CD8-positive, alpha-beta memory T cell (primary cell): ENCODE measurements at places on chromosomes 1 and 21.

DNA sequence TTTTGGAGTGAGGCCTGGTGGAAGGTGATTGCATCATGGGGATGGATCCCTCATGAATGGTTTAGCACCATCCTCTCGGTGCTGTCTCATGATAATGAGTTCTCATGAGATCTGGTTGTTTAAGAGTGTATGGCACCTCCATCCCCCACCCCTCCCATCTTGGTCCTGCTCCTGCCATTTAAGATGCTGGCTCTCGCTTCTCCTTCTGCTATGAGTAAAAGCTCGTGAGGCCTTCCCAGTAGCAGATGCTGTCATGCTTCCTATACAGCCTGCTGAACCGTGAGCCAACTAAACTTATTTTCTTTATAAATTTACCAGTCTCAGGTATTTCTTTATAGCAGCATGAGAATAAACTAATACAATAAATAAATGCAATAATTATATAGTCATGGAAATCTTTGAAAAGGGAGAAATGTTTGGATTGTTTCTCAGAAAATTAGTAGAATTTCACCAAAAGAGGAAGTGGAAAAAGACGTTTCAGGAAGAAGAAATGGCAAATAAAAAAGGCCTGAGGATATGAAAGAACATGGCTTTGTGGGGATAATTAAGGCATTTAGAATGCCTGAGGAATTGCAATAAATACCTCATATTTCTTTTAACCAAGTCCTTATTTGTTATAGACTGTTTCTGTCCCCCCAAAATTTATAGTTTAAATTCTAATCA is 451.2 kb upstream of the ADGRL4 start:
- H3K27me3 ChIP-seq: no peaks in the 10 kb centered on the region
- no peaks in the 10 kb centered on the region for H3K36me3 ChIP-seq
- no peaks in the 10 kb centered on the region for H3K4me1 ChIP-seq
- H3K27ac ChIP-seq: no peak overlapping the region

GRCh38 chr1:204289280-204289679 is 70.4 kb downstream of the PLEKHA6 start:
- H3K4me1 ChIP-seq: peaks cover 19% of the 10 kb centered on the region
- H3K4me3 ChIP-seq: no peak overlapping the region
- no peak for DNase-seq
- H3K27ac ChIP-seq: no peak overlapping the region

GRCh38 chr1:94949681-94950661 is 23.1 kb upstream of the CNN3 start:
- no peak for DNase-seq
- no peak overlapping the region for H3K4me3 ChIP-seq
- H3K4me1 ChIP-seq: no peaks in the 10 kb centered on the region
- no peaks in the 10 kb centered on the region for H3K27me3 ChIP-seq
- H3K27ac ChIP-seq: no peak overlapping the region

- no peak for DNase-seq
- H3K36me3 ChIP-seq: no peaks in the 10 kb centered on the region
- peaks cover 40% of the 10 kb centered on the region for H3K4me1 ChIP-seq
- H3K27me3 ChIP-seq: no peaks in the 10 kb centered on the region
- H3K27ac ChIP-seq: no peak overlapping the region
These were observed 3.6 kb downstream of the EFNA1 start for GRCh38 chr1:155131285-155131684.

DNA sequence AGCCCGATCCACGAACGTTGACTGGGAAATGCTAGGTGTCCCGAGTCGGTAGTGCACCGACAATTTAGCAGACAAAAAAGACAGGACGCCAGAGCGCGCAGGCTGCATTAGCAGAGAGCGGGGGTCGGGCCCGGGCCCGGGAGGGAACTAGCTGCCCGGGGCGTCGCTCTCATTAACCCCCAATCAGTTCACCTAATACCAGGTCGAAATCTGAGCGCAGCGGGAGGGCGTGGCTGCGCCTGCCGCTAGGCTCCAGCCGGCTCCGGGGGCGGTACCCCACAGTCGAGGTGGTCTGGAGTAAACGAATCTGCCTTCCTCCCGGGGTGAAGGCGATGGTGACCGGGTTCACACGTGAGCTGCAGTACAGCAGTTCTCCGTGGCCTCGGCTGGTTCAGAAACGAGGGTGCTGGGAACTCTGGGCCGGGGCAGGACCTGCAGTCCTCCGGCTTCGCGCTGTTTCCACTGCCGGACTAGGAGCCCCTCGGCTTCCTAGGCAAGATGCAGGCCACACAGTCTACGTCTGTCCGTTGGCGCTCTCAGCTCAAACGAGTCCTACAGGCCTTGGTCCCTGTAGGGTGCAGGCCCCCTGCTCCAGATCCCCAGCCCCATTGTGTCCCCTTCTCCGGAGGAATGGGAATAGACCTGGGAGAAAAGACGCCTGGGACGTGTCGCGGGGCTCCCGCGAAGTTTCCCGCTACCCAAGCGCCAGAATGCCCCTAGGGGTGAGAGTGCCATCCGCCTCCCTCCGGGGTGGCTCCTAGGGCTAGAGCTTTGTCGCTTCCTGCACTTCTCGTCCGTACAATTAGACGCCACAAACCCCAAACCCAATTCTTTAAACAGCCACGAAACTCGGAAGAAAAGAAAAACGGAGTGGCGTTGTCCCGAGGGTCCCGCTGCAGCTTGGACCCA is 2.0 kb downstream of the GFI1 start:
- peak; percentile 54 for DNase-seq
- peaks cover 24% of the 10 kb centered on the region for H3K4me1 ChIP-seq
- peak overlapping the region; percentile 78 for H3K27ac ChIP-seq
- no peaks in the 10 kb centered on the region for H3K36me3 ChIP-seq
- no peaks in the 10 kb centered on the region for H3K27me3 ChIP-seq

GRCh38 chr1:77271852-77272580 is 9.8 kb upstream of the AK5 start:
- H3K36me3 ChIP-seq: no peaks in the 10 kb centered on the region
- no peak for DNase-seq
- no peak overlapping the region for H3K4me3 ChIP-seq
- peaks cover 7% of the 10 kb centered on the region for H3K4me1 ChIP-seq
- H3K27ac ChIP-seq: no peak overlapping the region

GRCh38 chr21:15119486-15119885 is 54.7 kb upstream of the NRIP1 start:
- H3K4me3 ChIP-seq: no peak overlapping the region
- H3K27ac ChIP-seq: no peak overlapping the region
- no peaks in the 10 kb centered on the region for H3K27me3 ChIP-seq
- H3K4me1 ChIP-seq: no peaks in the 10 kb centered on the region
- DNase-seq: no peak
- H3K36me3 ChIP-seq: no peaks in the 10 kb centered on the region

DNA sequence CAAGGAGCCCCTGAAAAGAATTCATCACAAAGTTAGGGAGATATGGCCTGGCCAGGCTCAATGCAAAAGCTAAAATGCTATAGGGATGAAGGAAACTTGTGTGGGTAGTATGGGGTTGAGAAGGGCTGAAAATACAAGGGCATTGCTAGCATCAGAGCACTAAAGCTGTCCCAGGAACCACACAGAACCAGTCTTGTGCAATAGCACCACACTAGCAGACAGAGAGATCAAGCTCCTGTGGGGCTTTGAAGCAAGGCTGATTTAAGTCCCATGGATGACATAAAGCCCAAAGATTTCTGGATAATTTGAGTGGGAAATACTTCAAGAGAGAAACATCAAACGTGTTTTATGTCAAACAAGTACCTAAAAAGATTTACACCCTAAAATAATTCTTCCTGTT is 97.1 kb downstream of the VAV3 start:
- no peaks in the 10 kb centered on the region for H3K36me3 ChIP-seq
- DNase-seq: no peak
- H3K4me3 ChIP-seq: no peak overlapping the region
- H3K4me1 ChIP-seq: peaks cover 10% of the 10 kb centered on the region

GRCh38 chr1:35452106-35452774 is 105.0 kb downstream of the KIAA0319L start:
- H3K36me3 ChIP-seq: peaks cover 26% of the 10 kb centered on the region
- H3K4me1 ChIP-seq: peaks cover 17% of the 10 kb centered on the region
- H3K4me3 ChIP-seq: no peak overlapping the region
- DNase-seq: no peak

- no peaks in the 10 kb centered on the region for H3K4me1 ChIP-seq
- no peak overlapping the region for H3K27ac ChIP-seq
- DNase-seq: no peak
- H3K4me3 ChIP-seq: no peak overlapping the region
- no peaks in the 10 kb centered on the region for H3K27me3 ChIP-seq
- peaks cover 57% of the 10 kb centered on the region for H3K36me3 ChIP-seq
These were observed 12.5 kb downstream of the LBR start for GRCh38 chr1:225415307-225415706.

- no peak overlapping the region for H3K27ac ChIP-seq
- DNase-seq: no peak
- H3K36me3 ChIP-seq: no peaks in the 10 kb centered on the region
- H3K4me3 ChIP-seq: no peak overlapping the region
- H3K27me3 ChIP-seq: no peaks in the 10 kb centered on the region
These were observed 177.1 kb upstream of the RAB4A start for GRCh38 chr1:229093609-229094336.

- DNase-seq: no peak
- H3K27ac ChIP-seq: no peak overlapping the region
- peaks cover 70% of the 10 kb centered on the region for H3K4me1 ChIP-seq
- no peaks in the 10 kb centered on the region for H3K27me3 ChIP-seq
These were observed 21.4 kb upstream of the ALDH4A1 start for GRCh38 chr1:18923756-18924211.

DNA sequence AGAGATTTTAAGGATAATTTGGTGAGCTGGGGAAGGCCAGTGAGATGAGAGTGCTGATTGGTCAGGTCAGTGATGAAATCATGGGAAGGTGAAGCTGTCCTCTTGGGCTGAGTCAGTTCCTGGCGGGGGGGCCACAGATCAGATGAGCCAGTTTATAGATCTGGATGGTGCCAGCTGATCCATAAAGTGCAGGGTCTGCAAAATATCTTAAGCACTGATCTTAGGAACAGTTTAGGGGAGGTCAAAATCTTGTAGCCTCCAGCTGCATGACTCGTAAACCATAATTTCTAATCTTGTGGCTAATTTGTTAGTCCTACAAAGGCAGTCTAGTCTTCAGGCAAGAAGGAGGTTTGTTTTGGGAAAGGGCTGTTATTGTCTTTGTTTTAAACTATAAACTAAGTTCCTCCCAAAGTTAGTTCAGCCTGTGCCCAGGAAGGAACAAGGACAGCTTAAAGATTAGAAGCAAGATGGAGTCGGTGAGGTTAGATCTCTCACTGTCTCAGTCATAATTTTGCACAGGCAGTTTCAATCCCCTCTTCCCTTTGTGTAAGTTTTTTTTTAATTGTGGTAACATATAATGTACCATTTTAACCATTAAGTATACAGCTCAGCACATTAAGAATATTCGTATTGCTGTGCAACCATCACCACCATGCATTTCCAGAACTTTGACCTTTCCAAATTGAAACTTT is 39.4 kb downstream of the PTAFR start:
- H3K36me3 ChIP-seq: no peaks in the 10 kb centered on the region
- H3K4me1 ChIP-seq: no peaks in the 10 kb centered on the region
- H3K27ac ChIP-seq: no peak overlapping the region
